Stimulated activated CD4-positive, alpha-beta T cell treated with anti-CD3 and anti-CD28 coated beads, Interleukin-4, amount 100 ng/mL, for 24 hours (primary cell): ENCODE measurements at places on chromosomes 2 and 18.

GRCh38 chr18:50133526-50133925, 61.4 kb downstream of the MYO5B start:
- DNase-seq, result no peak

DNA sequence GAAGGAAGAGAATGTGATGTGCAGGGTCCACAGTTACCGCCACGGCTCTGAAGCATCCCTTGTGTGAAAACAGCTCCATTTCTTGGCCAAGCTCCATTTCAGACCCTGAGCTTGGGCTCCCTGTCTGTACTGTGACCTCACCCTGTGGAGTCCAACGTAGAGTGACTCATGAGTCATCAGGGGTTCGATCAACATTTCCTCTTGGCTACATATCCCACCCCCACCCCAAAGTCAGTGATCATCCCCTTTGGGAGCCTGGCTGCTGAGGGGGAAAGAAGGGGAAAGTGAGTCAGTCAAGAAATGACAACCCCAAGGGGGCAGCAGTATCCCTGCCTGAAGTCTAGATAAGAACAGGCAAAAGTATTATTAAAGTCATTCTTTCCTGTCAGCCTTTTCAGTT, 62.2 kb downstream of the PAPOLG start:
- DNase-seq, result peak; percentile 63

DNA sequence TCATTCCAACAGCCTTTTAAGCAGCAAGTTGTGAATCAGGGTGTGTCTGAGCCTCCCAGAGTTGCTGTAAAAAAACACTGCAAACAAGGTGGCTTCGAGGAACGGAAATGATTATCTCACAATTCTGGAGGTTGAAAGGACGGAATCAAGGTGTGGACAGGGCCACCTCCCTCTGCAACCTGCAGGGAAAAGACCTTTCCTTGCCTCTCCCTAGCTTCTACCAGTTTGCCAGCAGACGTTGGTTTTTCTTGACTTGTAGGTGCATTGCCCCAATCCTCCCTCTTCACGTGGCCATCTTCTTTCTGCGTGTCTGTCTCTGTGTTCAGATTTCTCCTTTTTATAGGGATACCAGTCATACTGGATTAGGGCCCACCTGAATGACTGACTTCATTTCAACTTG, 24.8 kb upstream of the TMEM131 start:
- no peak for DNase-seq

DNA sequence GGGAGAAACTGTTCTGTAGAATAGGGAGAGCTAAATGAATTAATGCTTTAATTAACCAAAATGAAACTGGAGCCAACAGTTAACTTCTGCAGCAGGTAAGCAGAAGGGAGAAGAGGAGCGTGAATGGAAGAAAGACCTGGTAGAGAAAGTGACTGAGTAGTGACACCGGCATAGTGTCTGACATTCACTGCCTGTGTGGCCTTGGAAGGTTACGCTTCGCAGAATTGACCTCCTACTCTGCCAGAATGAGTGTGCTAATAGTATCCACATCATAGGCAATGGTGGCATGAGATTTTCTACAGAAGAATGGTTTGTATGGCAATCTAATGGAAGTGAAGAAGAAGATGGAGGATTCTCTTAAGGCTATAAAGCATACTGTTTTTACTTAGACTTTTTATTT, 614.4 kb downstream of the CPS1 start:
- DNase-seq, result no peak

- DNase-seq, result no peak
Observed at GRCh38 chr2:71705171-71705960, 252.0 kb downstream of the DYSF start.

GRCh38 chr2:74281141-74281975, 61.9 kb downstream of the SLC4A5 start:
- DNase-seq, result no peak

DNA sequence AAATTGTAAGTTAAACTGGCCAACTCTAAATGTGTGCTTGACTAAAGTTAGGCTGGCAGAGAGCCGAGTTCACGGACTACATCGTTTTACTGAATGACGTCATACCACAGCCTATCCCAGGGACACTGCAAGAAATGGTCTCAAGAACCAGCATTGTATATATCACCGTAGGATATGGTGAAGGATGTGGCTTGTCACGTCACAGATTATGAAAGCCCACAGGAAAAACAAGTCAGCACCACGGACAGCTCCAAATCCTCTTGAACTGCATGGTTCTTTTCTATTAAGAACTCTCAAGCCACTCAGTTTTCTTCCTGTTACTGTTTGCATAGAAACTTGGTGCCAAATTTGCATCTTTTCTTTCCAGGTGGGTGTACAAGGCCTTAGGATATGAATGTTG, 85.1 kb upstream of the ACAA2 start:
- DNase-seq, result peak; percentile 51

GRCh38 chr2:168604252-168604651, 148.2 kb downstream of the CERS6 start:
- DNase-seq, result no peak

DNA sequence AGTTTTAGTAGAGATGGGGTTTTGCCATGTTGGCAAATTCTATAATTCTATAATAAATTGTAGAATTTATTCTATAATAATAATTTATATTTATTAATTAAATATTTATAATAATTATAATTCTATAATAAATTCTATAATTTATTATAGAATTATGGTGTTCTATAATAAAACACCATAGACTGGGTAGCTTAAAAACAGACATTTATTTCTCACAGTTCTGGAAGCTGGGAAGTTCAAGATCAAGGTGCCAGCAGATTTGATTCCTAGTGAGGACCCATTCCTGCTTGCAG, 130.9 kb upstream of the PELI1 start:
- DNase-seq, result no peak

GRCh38 chr18:62486290-62486964, 36.4 kb upstream of the ZCCHC2 start:
- peak; percentile 23 for DNase-seq

GRCh38 chr2:102979429-102979828, 217.6 kb downstream of the TMEM182 start:
- no peak for DNase-seq

DNA sequence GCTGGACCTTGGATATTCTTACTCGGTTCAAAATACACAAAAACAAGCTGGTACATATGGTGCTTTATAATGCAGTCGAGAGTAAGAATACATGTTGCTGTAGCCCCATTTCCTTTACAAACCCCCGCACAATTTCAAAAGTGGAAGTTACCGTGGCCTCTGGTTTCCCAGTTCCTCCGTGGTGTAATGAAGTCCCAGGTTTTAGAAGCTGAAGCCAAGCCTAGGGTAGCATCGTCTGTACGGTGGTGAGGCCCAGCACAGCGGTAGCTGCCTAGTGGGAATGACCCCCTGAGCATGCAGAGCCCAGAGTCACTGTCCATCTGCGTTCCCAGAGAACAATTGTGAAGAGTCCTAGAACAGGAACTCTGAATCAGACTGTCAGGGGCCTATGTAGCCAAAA, 171.8 kb downstream of the ASXL3 start:
- DNase-seq, result no peak

GRCh38 chr2:40118622-40119021, 333.3 kb downstream of the SLC8A1 start:
- no peak for DNase-seq

- DNase-seq, result no peak
Observed at GRCh38 chr2:59312029-59312428, 1070.9 kb upstream of the FANCL start.

DNA sequence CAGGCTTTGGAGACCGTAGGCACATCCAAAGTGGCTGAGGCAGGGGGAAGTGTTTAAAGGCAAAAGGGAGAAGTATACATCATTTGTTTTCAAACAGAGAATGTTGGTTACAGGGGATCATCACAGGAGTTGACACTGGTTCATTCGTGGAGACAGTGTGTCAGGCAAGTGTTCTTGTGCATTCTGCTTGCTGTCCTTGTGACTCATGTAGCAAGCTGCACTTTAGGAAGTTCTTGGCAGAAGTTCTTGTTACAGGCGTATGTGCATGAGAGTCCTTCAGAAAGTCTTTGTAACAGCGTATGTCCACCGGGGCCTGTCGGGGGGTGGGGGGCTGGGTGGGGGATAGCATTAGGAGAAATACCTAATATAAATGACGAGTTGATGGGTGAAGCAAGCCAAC, 36.5 kb upstream of the B4GALT6 start:
- no peak for DNase-seq
